ENCODE measurements at places on chromosomes 16 and 17.
A peak's percentile ranks its signal among the peaks of the same experiment; 100 is the strongest.

DNA sequence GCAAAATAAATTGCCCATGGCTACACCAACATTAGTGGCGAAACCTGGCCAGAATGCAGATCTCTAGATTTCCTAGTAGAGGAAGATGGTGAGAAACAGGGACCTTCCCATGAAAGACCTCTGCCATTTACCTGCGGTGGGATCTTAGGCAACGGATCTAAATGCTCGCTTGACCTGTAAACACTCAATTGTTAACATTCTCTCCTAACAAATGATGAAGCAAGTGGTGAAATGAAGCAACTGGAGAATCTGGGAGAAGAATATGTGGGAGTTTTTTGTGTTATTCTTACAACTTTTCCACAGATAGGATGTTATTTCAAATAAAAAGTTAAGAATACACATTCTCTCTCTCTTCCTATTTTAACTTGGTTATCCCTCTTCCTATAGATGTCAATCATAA lies 56.6 kb downstream of the SMG6 start:
- no peak for DNase-seq

DNA sequence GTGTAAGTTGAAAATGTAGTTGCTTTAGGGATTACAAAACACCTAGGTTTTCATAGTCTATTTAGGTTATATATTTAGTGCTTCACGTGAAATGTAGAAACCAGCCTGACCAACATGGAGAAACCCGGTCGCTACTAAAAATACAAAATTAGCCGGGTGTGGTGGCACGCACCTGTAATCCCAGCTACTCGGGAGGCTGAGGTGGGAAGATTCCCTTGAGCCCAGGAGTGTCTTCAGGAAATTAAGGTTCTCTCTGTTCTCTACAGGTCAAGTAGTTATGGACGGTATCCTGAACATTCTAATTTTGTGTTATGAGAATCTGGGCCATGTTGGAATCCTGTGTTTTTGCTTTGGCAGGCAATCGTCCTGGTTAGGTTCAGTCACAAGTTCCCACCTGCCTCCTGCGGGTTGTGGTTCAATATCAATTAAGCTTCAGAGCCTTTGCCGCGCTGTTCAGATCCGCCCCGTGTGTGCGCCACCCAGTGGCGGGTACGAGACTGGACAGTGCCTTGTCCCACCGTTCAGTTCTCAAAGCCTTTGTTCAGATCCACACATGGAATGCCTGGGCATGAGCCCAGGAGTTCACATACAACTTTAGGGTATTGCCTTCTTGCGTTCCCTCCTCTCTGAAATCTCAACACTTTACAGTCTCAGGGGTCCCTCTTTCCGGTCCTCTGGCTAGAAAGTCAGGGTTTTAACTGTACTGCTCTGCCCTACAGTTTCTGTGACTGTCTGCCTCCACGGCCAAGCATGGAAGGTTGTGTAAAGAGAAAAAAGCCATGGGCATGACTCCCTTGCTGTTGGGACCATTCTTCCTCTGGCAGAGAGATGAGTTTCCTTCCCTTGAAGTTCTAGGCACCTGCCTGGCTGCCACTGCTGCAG lies 41.7 kb downstream of the HEATR6 start:
- peak; percentile 35 for DNase-seq

GRCh38 chr17:82065638-82066303 lies at the start of gene DUS1L:
Gene DUS1L (minus strand): TSS chr17:82065804. CDS start chr17:82065059, 745 bp downstream.
- DNase-seq, result peak; percentile 40

GRCh38 chr17:18231164-18231563 lies 5.7 kb downstream of the LLGL1 start:
- no peak for DNase-seq

DNA sequence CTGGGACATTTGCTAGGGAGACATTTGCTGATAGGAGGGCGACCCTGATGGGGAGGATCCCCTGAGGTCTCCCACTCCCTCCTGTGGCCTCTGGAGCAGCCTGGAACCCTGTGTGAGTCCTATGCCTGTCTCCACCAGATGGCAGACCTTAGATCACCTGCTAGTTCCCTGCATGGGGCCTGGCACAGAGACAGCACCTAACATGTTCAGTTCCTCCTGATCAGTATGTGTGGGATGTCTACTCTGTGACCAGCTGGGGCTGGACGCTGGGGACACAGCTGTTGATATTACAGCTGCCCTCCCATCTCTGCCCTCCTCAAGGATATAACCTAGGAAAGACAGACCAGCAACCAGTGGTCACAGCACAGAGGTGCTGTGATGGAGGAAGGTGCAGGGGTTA lies 1.1 kb upstream of the ADCY7 start:
- DNase-seq, result no peak

DNA sequence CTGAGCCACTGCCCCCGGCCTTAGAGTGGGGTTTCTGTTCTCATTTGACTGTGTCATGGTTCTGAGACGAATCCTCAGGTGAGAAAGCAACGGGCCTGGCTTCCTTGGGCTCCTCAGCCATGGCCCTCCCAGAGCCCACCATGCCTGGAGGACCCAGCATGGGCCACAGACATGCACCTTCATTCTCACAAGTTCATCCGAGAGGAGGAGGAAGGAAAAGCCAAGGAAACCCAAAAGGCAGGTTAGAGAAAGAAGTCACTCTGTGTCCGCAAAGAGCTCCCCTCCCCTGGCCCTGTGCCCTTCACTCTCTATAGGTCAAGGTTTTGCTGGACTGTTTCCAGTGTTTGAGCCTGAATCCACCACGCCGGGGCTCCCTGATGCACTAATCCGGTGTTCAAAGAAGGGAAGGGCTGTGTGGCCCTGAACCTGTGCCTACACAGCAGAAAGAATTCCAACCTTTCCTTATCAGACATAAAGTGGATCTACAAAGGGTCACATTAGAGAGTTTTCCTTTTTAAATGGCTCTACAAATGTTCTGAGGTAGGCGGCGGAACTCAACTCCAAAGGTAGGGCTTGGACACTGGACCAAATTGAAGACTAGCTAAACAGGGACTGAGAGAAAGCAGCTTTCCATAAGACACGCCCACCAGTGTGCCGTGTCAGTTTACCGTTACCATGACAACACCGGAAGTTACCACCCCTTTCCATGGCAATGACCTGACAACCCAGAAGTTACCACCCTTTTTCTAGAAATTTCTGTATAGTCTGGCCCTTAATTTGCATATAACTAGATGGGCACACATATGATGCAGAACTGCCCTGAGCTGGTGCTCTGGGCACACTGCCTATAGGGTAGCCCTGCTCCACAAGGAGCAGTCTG lies 15.9 kb upstream of the PECAM1 start:
- DNase-seq, result no peak

GRCh38 chr16:74201576-74201975 lies 95.0 kb upstream of the PSMD7 start:
- no peak for DNase-seq

- DNase-seq, result no peak
These were observed 50.5 kb downstream of the ASIC2 start for GRCh38 chr17:33242375-33243124.

DNA sequence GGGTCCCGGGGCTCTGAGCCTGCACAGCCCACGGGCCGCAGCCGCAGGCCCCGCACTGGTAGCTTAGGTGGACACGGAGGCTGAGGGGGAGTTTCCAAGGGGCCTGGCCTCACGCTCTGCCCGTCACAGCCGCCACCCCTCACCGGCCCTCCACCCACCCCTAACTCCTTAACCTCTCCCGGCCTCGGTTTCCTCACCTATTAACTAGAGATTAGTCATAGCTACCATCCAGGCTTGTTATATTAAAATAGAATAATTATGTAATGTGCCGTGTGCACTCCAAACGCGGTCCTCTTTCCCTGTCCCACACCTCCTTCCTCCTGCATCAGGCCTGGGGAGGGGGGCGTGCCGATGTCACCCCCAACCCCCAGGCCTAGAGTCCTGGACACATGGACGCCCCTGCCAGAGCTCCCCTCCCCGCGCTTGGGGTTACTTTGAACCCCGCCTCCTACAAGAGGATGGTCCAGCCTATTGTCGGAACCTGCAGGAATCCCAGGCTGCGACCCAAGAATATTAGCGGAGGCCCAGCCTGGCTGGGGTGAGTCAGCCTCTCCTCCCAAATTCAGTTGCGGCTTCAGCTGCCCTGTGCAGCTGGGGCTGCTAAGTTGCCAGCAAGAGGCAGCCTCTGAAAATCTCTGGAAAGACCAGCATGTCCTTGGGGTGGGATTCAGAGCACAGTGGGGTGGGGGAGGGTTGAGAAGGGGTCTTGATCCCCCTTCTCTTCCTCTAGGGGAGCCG lies 17.3 kb downstream of the SOCS3 start:
- no peak for DNase-seq

GRCh38 chr17:64354824-64355535 lies 35.7 kb downstream of the PECAM1 start:
- DNase-seq, result no peak

DNA sequence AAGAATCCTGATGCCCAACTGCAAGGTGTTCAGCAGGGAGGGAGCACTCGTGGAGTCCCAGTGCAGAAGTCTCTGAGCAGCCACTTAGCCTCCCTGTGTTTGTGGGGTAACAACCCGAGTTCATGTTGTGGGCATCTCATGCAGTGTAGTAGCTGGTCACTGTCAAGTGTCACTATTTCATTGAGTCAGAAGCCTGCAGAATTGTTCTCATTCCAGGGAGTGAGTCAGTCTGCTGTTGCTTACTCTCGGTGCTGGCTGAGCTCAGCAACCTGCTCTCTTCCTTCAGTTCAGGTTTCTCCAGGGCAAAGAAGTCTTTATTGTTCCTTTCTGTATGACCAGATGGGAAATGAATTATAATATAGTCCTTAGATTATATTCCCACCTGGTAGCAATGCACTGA lies 24.1 kb downstream of the HMOX2 start:
- DNase-seq, result no peak

- DNase-seq, result no peak
These were observed 29.2 kb downstream of the NOL11 start for GRCh38 chr17:67746704-67747571.

DNA sequence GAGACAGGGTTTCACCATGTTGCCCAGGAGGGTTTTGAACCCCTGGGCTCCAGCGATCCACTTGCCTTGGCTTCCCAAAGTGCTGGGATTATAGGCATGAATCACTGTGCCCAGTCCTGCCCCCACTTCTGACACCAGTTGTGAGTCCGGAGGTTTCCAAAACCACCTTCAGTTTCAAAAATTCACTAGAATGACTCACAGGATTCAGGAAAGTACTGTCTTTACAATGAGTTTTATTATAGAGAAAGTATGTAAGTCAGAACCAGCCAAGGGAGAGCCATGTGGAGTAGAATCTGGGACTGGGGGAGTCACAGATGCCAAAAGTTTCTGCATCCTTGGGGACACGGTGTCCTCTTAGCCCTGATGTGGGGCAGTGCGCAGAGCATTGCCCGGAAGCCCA lies 55.1 kb downstream of the PLD6 start:
- DNase-seq, result no peak

DNA sequence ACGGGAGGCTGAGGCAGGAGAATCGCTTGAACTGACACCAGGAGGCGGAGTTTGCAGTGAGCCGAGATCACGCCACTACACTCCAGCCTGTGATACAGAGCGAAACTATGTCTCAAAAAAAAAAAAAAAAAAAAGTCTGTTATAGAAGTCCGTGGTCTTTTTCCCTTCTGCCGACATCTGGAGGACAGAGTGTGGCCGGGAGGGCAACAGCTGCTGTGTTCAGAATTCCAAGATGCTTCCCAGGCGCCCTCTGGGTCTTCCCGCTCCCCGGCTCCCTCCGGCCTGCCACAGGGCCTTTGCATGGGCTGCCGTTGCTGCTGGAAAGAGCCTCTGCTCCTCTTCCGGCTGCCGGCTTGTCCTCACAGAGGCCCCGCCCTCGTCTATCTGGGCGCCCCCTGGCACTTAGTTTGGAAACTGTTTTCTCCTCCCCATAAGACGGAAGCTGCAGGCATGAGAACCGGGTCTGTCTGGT lies 2.4 kb upstream of the CACNA1H start:
- no peak for DNase-seq

DNA sequence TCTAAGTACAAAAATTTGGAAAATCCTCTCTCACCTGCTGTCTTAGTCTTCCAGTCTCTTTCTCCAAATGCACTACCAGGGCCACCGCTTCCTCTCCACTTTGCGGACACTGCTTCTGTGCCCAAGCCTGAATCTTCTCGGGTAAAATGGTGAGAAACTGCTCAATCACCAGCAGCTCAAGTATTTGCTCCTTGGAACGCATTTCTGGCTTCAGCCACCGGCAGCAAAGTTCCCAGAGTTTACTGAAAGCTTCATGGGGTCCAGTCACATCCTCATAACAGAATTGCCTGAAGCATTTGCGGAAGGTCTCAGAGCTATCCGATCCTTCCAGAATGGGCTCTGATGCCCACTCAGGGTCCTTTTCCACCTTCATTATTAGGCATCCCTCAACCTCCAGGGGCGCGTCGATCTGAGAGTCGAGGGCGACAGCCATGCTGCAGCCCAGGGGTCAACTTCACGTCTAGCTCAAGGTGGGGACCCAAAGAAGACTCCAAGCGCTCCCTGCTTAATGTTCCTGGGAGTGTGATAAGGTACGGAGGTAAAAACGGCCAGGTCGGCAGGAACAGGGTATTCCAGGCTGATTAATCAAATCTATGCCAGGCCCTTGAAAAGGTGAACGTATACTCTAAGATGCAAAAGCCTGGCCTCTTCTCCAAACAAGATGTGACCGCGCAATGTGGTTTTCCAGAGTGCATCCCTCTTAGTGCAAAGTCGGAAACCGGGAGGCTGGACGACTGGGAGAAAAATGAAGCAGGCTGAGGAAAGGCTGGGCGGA lies 763 bp downstream of the ZKSCAN2 start:
- no peak for DNase-seq

DNA sequence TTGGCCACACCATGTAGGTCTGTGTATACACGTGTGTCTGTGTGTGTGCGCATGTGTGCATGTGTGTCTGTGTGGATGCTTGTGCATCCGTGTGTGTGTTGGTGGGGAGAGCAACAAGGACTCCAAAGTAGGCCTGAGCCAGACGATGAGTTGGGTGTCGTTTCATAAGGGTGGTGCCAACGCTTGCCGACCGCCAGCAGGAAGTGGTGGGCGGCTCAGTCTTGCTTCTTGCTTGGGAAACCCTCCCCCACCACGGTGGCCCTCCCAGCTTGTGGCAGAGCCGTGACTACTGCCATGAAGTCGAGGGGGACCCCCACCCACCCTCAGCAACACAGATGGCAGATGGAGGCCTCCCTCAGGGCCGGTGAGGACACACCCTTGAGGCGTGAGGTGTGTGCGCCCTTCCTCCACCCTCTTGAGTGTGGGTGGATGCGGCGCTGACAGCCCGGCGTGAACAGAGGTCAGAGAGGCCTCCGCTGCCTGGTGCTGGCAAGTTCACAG lies 17.5 kb downstream of the SBK1 start:
- peak; percentile 71 for DNase-seq

All from stimulated activated CD4-positive, alpha-beta T cell treated with anti-CD3 and anti-CD28 coated beads, Interleukin-1b, Interleukin-23, amount 100 ng/mL, for 1 hour (primary cell).